Stomach (tissue), 19 donors: ENCODE measurements at places on chromosomes 5 and 9.

DNA sequence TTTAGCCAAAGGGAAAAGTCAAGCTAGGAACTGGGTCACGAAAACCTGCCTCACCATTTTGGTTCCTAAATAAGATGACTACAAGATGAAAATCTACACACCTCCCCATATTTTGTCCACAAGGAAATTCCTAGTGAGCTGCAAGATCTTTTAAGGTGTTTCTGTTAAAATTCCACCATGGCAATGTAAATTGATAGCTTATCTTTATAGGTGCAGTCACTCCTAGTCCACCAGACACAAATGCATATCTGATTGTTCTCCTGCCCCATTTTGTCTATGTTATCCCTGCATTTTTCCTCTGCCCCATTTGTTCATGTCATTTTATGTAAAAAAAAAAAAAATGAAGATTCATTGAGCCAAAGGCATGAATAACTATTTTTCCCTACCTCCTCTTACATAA, 41.1 kb upstream of the SELENOP start:
- H3K4me3 ChIP-seq, result no peak overlapping the region
- no peak for DNase-seq
- no peak overlapping the region for H3K27ac ChIP-seq
- no peaks in the 10 kb centered on the region for H3K4me1 ChIP-seq
- no peaks in the 10 kb centered on the region for H3K36me3 ChIP-seq

DNA sequence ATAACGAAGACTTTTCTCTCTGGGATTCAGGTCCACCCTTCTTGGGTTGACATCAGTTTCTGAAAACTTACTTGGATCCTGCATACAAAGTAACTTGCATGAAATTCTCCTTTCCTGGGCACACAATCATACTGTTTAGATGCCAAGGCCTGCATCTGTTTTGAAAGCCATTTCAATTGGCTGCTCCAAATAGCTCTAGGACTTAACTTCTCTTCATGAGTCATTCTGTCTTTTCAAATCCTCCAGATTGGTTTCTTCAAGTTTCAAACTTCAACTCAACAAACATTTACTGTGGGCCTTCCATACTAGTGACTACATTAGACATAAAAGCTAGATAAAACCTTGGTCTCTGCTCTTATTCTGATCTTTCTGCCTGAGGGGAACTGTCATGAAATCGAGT, 54.8 kb upstream of the HMHB1 start:
- H3K4me1 ChIP-seq, result no peaks in the 10 kb centered on the region
- no peak for DNase-seq
- no peaks in the 10 kb centered on the region for H3K27me3 ChIP-seq
- H3K27ac ChIP-seq, result no peak overlapping the region

DNA sequence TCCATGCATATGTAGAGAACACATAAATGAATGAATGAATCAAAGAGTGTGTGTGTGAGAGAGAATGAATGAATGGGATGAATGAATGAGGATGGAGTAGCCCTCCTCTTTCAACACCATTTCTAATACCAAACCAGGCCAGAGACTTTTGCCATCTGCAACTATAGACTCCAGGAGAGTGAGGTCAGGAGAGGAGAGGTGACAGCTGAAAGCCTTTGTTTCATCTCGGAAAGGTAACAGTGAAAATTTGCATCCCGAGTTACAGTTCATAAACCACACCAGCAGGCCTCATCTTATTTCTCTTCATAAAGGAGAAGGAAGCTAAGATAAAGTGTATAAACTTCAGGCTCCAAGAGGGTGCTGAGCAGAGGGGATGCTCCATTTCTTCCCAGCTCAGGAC, 255.3 kb upstream of the KLF4 start:
- H3K36me3 ChIP-seq, result no peaks in the 10 kb centered on the region
- no peak overlapping the region for H3K27ac ChIP-seq
- H3K4me3 ChIP-seq, result no peak overlapping the region
- DNase-seq, result no peak
- no peaks in the 10 kb centered on the region for H3K27me3 ChIP-seq

DNA sequence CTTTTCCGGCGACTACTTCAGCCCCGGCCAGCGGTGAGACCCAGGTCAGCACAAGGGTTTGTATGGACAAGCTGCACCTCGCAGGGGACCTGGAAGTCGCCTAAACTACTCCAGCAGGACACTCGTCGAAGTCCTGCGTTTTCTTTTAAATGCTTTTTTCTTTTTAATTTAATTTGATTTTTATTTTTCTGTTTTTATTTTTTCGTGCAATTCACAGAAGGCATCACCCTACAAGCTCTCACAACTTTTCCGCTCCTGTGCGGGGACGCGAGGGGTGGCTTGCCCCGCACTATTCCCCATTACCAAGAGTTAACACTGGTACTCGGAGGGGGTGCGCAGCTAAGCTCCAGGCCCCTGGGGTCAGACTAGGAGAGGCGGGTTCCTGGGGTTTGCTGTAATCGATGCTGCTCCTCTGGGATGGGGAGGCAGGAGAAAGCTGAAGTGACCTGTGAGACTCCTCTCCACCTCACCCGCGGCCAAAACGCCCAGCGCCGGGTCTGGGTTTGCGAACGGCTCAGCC, 1.3 kb downstream of the EDIL3 start:
- H3K27ac ChIP-seq, result peak overlapping the region; percentile 70
- H3K36me3 ChIP-seq, result no peaks in the 10 kb centered on the region
- peak overlapping the region; percentile 55 for H3K4me3 ChIP-seq
- H3K4me1 ChIP-seq, result peaks cover 35% of the 10 kb centered on the region
- no peak for DNase-seq
- H3K27me3 ChIP-seq, result peaks cover 4% of the 10 kb centered on the region

DNA sequence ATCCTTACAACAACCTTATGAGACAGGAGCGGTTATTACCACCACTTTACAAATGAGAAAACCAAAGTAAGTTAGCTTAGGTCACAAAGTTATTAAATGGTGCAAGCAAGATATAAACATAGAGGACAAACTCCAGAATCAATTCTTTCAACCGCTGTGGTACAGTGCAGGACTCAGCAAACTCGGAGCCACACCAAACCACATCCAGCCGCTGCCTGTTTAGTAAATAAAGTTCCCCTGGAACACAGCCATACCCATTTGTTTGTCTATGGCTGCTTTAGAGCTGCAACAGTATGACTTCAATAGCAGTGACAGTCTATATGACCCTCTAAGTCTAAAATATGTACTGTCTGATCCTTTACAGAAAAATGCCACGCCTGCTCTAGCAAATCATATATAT, 1567.2 kb upstream of the WWC1 start:
- H3K4me1 ChIP-seq, result no peaks in the 10 kb centered on the region
- DNase-seq, result no peak
- H3K27me3 ChIP-seq, result no peaks in the 10 kb centered on the region
- H3K27ac ChIP-seq, result no peak overlapping the region
- no peak overlapping the region for H3K4me3 ChIP-seq

DNA sequence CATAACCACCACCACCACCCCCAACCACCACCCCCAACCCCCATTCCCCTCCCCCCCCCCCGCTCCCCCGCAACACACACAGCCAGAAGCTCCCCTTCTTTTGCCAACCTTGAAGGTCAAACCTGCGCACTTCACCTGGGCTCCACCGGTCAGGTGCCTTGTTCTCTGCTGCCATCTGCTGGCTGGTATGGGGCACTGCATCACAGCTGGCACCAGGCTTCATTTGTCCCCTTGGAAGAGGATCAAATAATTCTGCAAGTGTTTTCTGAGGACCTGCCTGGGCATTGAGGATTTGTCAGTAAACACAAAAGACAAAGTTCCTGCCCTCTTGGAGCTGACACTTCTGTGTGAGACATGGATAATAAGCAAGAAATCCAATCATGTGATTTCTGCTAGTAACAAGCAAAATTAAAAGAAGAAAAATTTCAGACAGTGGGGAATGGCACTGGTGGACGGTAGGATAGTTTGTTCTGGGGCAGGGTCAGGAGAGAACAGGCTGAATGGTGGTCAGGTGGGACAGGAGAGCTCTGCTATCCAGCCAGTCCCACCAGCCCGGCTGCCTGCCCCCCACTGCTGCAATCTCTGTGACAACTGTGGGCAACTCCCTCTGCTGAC, 55.6 kb upstream of the LMX1B start:
- peaks cover 3% of the 10 kb centered on the region for H3K27me3 ChIP-seq
- H3K4me3 ChIP-seq, result no peak overlapping the region
- no peaks in the 10 kb centered on the region for H3K4me1 ChIP-seq
- no peaks in the 10 kb centered on the region for H3K36me3 ChIP-seq
- H3K27ac ChIP-seq, result no peak overlapping the region

GRCh38 chr9:6884101-6884500, 126.3 kb downstream of the KDM4C start:
- H3K4me1 ChIP-seq, result peaks cover 8% of the 10 kb centered on the region
- H3K36me3 ChIP-seq, result peaks cover under 1% of the 10 kb centered on the region
- no peak overlapping the region for H3K4me3 ChIP-seq
- H3K27me3 ChIP-seq, result no peaks in the 10 kb centered on the region

DNA sequence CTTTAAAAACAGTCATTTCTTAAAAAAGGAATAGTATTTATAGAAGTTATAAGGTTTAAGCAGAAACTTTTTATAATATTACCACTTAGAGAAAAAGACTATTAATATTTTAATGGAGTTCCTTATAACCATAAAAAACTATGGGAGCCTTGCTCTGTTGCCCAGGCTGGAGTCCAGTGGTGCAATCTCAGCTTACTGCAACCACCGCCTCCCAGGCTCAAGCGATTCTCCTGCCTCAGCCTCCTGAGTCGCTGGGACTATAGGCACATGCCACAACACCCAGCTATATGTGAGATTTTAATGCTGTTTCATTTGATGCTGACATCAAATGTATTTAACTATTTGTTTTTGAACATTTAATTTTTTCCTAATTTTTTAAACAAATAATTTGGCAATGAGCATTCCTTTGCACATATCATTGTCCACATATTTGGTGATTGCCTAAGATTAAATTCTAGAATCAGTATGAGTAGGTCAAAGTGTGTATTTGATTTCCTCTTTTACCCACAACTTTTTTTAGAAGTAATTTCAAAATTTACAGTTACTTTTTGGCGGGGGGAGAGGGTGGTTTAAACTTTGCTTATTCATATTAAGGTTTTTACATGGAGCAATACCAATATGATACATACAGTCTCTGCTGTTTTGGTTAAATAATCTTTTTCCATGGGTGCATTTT, 235.5 kb downstream of the ARHGEF28 start:
- no peaks in the 10 kb centered on the region for H3K4me1 ChIP-seq
- H3K27me3 ChIP-seq, result no peaks in the 10 kb centered on the region
- H3K27ac ChIP-seq, result no peak overlapping the region
- peaks cover 6% of the 10 kb centered on the region for H3K36me3 ChIP-seq

DNA sequence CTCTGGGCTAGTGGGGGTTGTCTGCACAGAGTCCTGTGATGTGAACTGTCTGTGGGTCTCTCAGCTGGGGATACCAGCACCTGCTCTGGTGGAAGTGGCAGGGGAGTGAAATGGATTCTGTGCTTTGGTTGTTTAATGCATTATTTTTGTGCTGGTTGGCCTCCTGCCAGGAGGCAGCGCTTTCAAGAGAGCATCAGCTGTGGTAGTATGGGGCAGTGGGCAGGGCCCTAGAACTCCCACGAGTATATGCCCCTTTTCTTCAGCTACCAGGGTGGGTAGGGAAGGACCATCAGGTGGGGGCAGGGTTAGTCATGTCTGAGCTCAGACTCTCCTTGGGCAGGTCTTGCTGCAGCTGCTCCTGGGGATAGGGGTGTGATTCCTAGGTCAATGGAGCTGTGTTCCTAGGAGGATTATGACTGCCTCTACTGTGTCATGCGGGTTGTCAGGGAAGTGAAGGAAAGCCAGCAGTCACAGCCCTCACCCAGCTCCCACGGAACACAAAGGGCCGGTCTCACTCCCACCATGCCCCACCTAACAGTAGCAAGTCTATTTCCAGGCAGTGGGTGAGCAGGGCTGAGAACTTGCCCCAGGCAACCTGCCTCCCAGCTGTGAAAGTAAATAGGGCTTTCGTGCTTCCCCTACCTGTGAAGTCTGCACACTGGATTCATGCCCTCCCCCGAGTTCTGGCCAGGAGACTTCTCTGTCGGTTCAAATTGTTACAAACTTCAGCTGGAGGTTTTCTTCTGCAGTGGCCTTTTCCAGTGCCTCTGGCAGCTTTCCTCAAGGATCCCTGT, 25.7 kb upstream of the FAM81B start:
- H3K27me3 ChIP-seq, result no peaks in the 10 kb centered on the region
- no peaks in the 10 kb centered on the region for H3K36me3 ChIP-seq
- H3K4me3 ChIP-seq, result no peak overlapping the region

DNA sequence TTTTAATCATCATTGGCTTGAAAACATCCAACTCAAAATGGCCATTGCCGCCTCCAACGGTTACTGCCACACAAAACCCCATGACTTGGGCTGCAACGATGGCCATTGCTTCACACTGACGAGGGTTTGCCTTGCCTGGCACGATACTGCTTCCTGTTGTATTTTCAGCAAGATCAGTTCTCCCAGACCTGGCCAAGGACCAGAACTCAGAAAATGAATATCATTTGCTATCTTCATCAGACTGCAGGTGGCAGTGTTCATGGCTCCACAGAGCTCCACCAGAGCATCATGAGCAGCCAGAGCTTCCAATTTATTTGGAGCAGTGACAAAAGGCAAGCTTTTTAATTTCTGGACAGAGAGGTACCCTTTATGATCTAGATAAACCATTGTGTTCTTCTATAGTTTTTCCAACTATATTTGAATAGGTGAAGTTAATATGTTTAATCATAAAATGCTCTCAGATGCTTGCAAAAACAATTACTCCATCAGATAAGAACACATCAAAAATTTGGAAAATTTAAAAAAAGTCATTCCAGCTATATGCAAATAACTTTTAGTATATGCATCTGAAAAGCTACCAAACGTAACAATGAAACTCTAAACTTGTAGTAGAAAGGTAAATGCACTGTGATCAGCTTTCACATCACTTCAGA, 10.4 kb downstream of the AMACR start:
- H3K36me3 ChIP-seq, result peaks cover 36% of the 10 kb centered on the region
- H3K27me3 ChIP-seq, result no peaks in the 10 kb centered on the region
- peak; percentile 69 for DNase-seq
- H3K4me1 ChIP-seq, result peaks cover 3% of the 10 kb centered on the region
- H3K27ac ChIP-seq, result no peak overlapping the region

- H3K27me3 ChIP-seq, result no peaks in the 10 kb centered on the region
- no peak for DNase-seq
- no peaks in the 10 kb centered on the region for H3K4me1 ChIP-seq
- H3K36me3 ChIP-seq, result no peaks in the 10 kb centered on the region
- no peak overlapping the region for H3K4me3 ChIP-seq
Observed at GRCh38 chr5:81070571-81071255, 110.5 kb downstream of the RASGRF2 start.

- H3K27ac ChIP-seq, result no peak overlapping the region
- H3K36me3 ChIP-seq, result no peaks in the 10 kb centered on the region
- DNase-seq, result no peak
- no peaks in the 10 kb centered on the region for H3K27me3 ChIP-seq
- no peak overlapping the region for H3K4me3 ChIP-seq
- H3K4me1 ChIP-seq, result no peaks in the 10 kb centered on the region
Observed at GRCh38 chr5:160697281-160697680, 154.7 kb downstream of the ATP10B start.
